ENCODE measurements at places on chromosomes 1 and 21.

GRCh38 chr1:170670802-170671628 lies 7.1 kb downstream of the PRRX1 start:
- DNase-seq = peak; percentile 61

- DNase-seq = no peak
Measured at GRCh38 chr1:92466683-92467352, 19.9 kb downstream of the GFI1 start.

- DNase-seq = no peak
Measured at GRCh38 chr1:211605603-211606331, 26.8 kb upstream of the SLC30A1 start.

GRCh38 chr1:175150596-175151319 lies 41.8 kb downstream of the KIAA0040 start:
- no peak for DNase-seq

DNA sequence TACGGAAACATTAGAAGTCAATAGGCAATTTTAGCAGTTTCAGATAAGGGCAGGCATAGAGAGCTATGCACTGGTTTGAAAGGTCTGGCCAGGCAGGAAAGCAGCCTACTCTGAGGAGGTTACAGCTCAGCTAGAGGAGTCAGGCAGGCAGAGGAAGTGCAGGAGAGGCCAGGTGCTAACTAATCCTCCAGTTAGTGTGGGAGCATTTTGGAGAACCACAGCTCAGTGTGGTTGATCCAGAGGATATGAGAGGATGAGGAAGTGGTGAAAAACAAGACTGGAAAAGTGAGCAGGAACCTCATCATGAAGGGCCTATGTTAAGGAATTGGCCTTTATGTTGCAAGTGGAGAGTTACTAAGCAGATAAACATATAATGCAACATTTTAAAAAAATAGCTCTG lies 282.4 kb upstream of the SGIP1 start:
- DNase-seq = no peak

- no peak for DNase-seq
Measured at GRCh38 chr1:114062477-114063099, 83.3 kb downstream of the OLFML3 start.

- no peak for DNase-seq
Measured at GRCh38 chr1:202073206-202073605, 49.5 kb upstream of the GPR37L1 start.

DNA sequence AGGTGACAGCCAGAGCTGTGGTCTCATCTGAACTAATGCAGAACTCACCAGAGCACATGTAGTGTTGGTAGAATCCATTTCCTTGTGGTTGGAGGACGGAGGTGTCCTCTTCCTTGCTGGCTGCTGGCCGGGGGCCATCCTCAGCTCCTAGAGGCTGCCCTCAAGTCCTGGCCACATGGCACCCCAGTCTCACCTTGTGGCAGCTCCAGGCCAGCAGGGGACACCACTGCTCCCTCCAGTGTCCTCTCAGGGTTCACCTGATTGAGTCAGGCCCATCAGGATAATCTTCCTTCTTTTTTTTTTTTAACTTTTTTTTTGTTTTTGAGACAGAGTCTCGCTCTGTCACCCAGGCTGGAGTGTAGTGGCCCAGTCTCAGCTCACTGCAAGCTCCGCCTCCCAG lies 2.9 kb downstream of the KCNE1 start:
- DNase-seq = no peak

GRCh38 chr21:22880573-22880972 lies 1882.4 kb downstream of the NCAM2 start:
- DNase-seq = no peak

- DNase-seq = peak; percentile 16
Measured at GRCh38 chr21:34726627-34727337, 58.0 kb downstream of the CLIC6 start.

GRCh38 chr1:61556631-61557030 lies 168.3 kb downstream of the TM2D1 start:
- no peak for DNase-seq

- DNase-seq = no peak
Measured at GRCh38 chr1:203401199-203401877, 50.4 kb upstream of the FMOD start.

DNA sequence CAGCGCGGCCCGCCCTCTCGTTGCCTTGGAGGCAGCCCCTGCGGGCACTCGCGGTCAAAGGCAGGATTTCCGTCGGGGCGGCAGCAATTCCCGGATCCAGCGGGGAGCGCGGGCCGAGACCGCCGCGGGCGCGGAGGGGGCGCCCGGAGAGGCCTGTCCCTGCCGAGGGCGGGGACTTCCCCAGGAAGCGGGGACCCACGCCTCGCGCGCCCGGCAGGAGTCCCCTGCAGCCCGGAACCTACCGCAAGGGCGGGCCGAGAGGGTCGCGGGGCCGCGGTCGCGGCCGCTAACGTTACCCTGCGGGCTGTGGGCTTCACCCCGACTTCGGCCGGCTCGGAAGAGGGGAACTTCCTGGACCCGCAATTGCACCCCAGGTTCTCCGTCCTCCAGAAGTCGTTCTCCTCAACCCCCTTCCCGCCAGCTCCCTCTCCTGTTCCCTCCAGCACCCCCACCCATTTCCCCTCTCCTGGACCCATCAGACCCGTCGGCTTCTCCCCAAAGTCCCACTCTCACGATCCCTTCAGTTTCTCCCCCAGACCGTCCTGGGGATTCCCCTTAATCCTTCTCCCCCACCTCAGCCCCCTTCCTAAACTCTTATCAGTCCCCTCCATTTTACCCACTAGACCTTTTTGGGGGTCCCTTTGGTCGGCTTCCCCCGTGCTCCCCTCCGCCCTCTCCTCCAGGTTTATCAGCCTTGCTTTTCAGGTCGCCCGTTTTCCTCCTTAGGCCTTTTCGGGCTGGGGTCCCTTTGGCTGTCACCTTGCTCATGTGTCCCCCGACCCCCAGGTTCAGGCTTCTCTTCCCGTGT lies 604 bp downstream of the FGR start:
- no peak for DNase-seq

- no peak for DNase-seq
Measured at GRCh38 chr1:93056214-93056613, 22.9 kb upstream of the MTF2 start.

DNA sequence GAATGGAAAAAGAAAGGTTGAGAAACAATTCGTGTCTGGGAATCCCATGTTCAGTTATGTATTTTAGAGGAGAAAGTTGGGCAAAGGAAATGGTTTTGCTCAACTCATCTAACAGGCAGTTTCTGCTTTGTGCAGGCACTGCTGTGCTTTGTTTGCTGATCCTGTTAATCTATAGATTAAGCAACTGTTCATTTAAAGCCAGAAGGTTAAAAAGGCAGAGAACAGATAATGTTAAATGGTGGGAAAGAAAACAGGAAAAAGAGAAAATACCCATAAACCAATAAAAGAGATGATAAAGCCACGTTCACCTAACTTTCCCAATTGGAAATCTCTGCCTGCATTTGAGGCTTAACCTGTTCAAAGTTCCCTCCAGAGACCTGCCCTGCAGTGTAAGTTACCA lies 70.0 kb downstream of the APP start:
- DNase-seq = no peak

DNA sequence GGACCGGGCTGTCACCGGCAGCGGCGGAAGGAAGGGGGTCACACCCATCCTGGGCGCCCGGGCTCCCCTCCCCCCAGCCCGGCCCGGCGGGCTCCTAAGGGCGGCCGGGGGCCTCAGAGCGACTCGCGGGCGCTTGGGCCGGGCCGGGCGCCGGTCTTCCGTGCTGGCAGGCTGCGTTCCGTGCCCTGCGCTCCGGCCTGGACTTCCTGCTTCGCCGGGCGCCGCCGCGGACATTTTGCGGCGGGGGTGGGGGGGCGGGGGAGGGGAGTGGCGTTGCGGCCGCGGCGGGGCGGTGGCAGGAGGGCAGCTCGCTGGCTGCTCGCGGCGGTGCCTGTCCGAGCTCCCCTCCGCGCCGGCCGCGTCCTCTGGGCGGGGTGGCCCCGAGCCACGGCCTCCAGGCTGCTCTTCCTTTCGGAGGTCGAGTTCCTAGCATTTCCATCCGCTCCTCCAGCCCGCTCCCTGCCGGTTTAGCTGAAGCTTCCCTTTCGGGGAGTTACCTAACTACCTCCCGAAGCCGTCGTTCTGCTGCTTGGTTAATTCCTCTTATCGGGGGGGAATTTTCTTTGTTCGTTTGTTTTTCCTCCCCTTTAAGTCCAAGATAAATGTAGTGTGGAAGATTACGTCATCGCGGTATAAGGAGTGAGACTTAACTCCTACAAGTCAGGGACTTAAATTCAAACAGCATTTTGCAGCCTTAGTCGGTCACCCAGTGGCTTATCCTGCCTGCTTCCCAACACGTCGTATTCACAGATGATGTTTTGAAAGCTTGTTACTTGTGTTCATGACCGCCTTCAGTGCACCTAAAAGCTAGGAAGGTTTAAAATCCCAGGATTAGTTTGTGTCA lies 730 bp downstream of the CDC42 start:
- peak; percentile 43 for DNase-seq

- DNase-seq = no peak
Measured at GRCh38 chr1:165288350-165289120, 68.0 kb downstream of the LMX1A start.

GRCh38 chr1:200242110-200243041 lies 167.5 kb downstream of the ZNF281 start:
- DNase-seq = no peak

DNA sequence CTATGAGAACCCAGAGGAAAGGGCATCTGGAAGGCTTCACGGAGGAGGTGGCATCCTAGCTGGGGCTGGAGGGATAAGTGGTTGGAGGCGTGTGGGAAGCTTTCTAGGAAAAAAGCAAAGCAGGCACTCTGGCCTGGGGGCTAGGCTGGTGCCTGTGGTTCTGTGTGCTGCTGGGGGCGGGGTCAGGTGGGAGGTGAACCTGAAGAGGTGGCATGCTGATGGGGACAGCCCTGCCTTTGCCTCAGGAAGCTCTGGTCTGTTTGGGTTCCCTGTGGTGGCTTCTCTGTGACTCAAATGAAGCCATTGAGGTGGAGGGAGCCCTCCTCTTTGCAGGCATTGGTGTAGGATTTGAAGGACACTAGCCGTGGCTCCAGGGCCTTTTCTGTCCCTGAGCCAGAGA lies 221.6 kb upstream of the POU3F1 start:
- DNase-seq = no peak

GRCh38 chr21:45460011-45460565 lies 55.1 kb downstream of the COL18A1 start:
- no peak for DNase-seq

DNA sequence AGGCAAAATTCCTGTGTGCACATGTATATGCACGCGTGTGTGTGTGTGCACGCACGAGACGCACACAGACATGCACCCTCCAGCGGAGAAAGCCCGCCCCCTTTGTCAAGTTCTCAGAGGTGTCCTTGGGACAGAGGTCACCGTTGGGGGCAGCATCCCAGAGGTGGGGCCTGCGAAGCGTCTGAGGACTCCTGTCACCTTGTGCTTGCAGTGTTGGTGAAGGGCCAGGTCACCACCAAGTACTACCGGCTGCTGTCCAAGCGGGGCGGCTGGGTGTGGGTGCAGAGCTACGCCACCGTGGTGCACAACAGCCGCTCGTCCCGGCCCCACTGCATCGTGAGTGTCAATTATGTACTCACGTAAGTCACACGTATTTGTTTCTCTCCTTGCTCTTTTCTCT lies 42.6 kb downstream of the SIM2 start:
- no peak for DNase-seq

- DNase-seq = no peak
Measured at GRCh38 chr1:60589916-60590315, 492.4 kb upstream of the NFIA start.

GRCh38 chr1:208219659-208220282 lies 24.4 kb downstream of the PLXNA2 start:
- DNase-seq = peak; percentile 65

DNA sequence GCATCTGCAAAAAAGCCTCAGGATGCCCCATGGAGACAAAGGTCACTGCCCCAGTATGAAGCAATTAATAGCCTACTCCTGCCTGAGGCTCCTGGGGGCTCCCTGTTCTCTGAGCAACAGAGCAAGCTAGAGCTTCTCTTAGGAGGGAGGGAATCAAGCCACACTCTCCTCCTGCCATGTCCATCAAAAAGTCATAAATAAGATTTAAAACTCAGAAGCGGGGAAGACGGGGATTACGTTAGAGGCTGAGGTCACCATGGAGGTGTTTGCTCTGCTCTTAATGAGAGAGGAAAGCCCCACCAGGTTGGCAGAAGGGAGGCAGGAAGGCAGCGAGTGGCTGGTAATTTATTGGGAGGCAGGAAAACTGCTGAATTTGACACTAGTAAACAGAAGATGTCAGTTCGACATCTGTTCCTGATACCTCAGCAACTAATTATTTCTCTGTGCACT lies 98.4 kb upstream of the TNR start:
- no peak for DNase-seq

- no peak for DNase-seq
Measured at GRCh38 chr1:58067082-58067481, 479.4 kb downstream of the OMA1 start.

GRCh38 chr1:212683357-212683722 lies 16.3 kb downstream of the BATF3 start:
- DNase-seq = no peak

DNA sequence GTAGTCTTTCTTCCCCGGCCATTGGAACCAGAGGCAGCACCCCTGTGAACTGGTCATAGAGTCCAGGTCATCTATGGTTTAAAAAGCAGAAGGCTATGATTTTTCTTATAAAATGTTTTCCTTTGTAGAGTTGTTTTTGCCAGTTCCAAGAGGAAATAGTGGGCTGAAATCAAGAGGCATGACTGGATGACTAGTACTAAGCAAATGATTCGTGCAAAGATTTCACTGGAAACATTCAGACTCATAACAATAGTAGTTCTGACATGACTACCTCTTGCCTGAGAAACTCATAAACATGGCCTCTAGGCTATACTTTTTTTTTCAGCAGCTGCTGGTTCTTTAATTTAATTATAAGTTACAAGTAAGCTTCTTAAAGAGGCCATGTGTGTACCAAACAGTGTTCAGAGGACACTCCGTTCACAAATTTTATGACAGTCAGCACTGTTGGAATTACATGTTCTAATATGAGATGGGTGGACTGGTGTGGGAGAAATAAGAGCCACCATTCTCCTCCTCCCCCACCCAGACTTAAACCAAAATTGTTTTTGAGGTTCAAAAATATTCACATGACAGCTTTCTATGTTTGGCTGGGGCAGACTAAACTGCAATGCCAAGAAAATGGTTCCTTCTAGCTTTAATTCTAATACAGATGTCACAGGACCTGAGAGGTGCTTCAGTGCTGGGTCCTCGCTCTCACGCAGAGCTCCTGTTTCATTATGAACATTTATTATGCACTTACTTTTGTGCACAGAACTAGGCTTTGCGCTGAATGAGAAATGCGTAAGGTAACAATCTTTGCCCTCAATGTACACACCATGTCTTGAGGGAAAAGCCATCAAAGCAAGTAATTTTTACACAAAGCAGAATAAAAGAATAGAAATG lies 147.5 kb downstream of the ZC3H11B start:
- no peak for DNase-seq

DNA sequence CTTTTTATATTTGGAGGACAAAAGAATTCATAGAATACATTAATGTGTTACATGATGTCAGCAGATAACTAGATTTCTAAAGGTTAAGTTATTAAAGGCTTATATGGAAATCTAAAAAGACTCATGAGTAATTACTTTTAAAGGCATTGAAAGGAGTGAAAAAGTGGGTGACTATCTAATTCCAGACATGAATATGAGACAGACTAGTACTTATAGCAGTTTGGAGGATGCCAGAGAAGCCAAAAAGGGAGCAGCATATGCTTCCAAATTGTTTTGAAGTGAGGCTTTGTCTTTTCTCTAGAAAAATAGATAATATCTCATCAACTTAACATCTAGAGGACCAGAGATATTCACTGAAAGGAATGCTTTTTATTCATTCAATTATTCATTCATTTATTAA lies 275.5 kb upstream of the CACYBP start:
- no peak for DNase-seq

GRCh38 chr1:75053207-75053606 lies 81.0 kb upstream of the LHX8 start:
- no peak for DNase-seq

Data from amniotic stem cell (primary cell).